ENCODE measurements at places on chromosomes 6 and 20.

DNA sequence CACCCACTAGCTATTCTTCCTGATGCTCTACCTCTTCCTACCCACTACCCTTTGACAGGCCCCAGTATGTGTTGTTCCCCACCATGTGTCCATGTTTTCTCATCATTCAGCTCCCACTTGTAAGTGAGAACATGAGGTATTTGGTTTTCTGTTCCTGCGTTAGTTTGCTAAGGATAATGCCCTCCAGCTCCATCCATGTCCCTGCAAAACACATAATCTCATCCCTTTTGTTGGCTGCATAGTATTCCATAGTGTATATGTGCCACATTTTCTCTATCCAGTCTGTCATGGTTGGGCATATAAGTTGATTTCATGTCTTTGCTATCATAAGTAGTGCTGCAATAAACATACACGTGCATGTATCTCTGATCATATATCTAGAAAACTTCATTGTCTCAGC lies 218.3 kb upstream of the STXBP5 start:
- no peak for DNase-seq

- no peak for DNase-seq
These were observed 162.8 kb downstream of the ZFAND3 start for GRCh38 chr6:37982317-37982716.

DNA sequence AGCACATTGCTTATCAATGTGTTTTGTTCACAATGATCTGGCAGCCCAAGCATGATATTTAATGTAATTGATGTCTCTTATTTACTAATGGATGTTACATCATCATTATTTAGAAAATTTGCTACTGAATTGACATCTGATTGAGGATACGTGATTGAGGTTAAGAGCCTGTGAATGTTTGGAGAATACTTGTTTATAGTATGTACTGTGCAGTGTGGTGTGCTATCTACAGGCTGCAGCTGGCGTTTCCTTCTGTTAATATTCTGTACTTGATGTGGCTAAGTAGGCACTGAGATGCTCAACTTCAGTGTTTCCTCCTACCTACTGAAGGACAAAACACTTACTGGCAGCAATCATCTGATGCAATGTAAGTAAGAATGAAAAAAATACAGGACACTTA lies 709.6 kb upstream of the FLRT3 start:
- DNase-seq, result no peak

- no peak for DNase-seq
These were observed 48.9 kb downstream of the VTA1 start for GRCh38 chr6:142195862-142196541.

- no peak for DNase-seq
These were observed 88.4 kb downstream of the HFE start for GRCh38 chr6:26175428-26176181.

DNA sequence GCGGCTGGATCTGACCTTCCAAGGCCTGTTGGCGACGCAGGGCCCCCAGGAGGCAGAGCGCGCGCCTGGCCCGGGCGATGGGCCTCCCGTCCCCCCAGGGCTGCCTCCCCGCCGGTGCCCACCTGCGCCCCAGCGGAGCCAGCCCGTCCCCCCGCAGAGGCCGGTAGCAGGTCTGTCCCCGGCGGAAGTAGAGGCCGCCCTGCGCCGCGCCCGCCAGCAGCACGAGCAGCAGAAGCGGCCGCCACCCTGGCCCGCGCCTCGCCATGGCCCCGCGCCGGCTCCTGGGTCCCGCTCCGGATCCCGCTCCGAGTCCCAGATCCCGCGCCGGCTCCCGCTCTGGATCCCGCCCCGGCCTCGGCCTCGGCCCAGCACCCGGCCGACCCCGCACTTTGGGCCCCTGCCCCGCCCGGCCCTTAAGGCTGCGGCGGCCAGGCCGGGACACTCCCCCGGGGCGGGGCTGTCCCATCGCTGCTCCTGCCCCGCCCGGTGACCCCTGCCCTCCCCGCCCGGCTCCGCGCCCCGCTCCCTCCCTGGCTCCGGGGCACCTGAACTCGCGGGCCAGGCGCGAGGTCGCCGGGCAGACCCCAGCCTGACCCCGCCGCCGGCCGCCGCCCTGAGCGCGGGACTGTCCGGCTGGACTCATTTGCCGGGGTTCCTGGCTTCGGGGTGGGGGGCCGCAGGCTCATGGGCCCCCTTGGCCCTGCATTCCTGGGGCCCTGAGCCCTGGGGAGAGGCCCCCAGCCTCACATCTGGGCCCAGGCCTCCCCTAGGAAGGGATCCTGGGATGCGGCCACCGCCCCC lies at the start of gene CTSZ:
CTSZ (minus strand) TSS at position 391 of the 801 bp plus-strand sequence; CDS start at position 265, 126 bp downstream.
- no peak for DNase-seq

DNA sequence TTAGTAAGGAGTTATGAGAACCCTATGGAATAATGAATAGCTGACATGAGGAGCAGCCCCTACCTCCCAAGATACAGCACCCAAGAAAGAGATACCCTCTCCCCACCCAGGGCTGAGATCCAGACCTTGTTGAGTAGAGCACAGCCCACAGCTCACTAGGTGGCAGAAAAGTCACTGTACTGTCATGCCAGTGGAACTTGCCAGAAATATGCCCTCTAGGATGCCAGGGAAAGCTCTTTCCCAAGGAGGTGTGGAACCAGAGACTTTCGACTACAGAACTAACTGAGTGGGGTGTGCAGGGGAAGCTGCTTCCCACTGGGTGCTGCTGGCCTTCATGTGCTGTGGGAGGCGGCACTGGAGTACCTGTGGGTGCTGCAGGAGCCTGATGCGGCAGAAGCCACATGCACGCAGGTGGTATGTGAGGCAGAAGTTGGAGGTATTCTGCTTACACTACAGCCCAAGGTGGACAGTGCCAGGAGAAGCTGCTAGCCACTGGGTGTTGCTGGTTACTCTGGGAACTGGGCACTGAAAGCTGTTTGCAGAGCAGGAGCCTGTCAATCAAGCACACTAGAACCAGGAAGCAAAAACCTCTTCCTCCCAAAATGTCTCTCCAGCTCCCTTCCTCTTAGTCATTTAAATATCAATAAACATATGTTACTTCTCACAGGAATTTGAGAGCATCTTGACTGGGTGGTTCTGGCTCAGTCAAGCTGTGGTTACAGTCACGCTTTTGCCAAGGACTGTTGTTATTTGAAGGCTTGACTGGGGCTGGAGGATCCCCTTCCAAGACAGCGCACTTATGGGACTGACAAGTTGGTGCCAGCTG lies 17.8 kb downstream of the ARMC12 start:
- no peak for DNase-seq

DNA sequence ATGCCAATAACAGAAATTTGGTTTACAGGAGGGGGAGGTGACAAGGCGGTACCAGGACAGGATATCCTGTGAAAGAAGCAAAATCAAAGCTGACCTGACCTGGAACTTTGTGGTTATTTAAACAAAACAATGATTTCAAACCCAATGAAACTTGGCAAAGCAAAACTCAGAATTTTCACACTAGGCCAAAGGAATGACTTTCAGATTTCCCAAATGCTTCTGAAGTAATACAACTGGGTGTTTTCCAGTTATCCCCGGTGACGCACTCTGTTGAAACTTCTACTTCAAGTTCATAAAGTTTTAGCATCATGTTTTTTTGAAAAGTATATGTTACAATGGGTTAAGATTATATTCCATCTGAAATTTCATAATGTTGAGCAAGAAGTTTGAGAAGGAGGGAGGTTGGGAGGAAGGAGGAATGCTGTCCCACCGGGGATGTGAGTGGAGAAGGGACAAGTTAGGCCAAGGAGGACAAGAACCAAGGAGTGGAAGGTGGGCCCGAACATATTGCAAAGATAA lies 78.1 kb upstream of the TRAF3IP2 start:
- DNase-seq, result no peak

DNA sequence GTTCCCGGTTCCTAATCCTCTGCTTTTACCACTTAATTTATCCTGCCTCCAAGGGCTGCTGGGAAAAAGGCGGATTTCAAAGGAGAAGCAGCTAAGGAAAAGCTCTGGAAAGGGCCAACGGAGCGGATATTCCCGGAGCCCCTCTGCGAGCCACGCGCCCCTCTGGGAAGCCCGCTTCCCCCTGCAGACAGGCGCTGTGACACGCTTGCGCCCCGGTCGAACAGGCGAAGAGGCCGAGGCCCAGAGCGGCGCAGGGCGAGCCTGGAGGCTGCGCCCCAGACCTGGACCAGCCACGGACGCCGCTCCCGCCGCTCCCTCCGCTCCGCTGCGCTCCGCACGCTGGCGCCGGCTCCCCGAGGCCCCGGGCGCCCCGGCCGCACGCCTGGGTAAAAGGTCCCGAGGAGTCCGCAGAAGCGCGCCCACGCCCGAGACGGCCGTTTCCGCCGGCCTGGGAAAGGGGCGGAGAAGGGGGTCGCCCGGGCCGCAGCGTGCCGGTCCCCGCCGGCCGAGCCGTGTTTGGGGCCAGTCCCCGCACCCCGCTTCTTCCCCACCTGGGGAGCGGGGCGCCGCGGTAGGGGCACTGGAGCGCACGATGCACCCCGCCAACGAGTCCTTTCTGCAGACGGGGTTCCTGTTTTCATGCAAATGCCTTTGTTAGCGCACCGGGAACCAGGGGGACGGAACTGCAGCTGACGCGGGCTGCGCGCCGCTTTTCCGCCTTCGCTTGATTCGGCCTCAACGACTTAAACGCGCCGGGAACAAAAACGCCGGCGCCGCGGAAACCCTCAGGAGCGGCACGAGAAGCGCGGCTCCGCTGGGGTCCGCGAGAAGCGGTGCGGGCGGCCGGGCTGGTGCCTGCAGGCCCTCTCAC lies 91.9 kb upstream of the SIRPA start:
- no peak for DNase-seq

- no peak for DNase-seq
These were observed 178.5 kb downstream of the KIF6 start for GRCh38 chr6:39546731-39547130.

Data from activated T-cell treated with anti-CD3 and anti-CD28 coated beads for 4 hours (primary cell).